ENCODE measurements at places on chromosomes 3 and 15.

GRCh38 chr3:141074529-141074928 is 23.4 kb downstream of the SPSB4 start:
- no peak for DNase-seq

GRCh38 chr15:92884436-92885223 is 15.5 kb upstream of the CHD2 start:
- DNase-seq: no peak

- no peak for DNase-seq
These were observed 6.7 kb downstream of the ZIC1 start for GRCh38 chr3:147415874-147416273.

DNA sequence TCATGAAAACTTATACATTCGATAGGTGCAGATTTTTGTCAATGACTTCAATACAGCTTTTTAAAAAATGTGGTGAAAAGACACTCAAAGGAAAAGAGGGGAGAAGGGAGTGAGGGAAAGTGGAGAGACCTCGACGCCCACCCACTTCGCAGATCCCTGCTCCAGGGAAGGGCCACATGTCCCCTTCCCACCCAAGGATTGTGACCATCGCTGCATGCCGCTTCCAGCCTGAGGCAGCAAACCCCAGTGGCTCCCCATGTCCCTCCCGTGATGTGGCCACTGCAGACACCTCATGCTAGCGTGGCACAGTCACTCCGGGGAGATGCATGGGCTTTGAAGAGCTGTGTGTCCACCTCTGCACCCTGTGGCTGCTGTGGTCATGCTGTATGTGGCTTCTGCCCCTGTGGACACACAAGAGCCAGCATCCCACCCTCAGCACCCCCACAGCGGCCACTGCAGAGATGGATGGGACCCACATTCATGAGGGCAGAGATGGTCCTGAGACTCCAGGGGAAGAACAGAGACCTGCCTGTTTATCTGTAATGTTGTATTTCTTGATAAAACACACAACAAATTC is 230.2 kb downstream of the OCA2 start:
- no peak for DNase-seq

- no peak for DNase-seq
These were observed 490.2 kb downstream of the IGSF11 start for GRCh38 chr3:118544458-118544857.

- DNase-seq: no peak
These were observed 7.2 kb downstream of the SH3BP5 start for GRCh38 chr3:15325228-15325627.

GRCh38 chr3:122947738-122948137 is 79.8 kb downstream of the SEMA5B start:
- no peak for DNase-seq

DNA sequence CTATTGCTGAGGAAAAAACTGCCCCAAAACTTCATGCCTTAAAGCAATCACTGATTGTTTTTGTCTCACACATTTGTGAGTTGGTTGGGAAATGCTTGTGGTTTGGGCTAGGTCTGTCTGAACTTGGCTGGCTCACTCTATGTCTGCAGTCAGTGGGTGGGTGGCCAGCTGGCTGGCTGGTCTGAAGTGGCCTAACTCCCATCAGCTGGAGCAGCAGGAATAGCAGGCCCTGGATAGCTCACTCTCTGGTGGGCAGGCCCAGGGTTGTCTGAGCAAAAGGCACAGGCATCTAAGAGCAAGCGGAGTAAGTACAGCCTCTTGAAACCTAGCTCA is 37.7 kb upstream of the PRR20G start:
- no peak for DNase-seq

DNA sequence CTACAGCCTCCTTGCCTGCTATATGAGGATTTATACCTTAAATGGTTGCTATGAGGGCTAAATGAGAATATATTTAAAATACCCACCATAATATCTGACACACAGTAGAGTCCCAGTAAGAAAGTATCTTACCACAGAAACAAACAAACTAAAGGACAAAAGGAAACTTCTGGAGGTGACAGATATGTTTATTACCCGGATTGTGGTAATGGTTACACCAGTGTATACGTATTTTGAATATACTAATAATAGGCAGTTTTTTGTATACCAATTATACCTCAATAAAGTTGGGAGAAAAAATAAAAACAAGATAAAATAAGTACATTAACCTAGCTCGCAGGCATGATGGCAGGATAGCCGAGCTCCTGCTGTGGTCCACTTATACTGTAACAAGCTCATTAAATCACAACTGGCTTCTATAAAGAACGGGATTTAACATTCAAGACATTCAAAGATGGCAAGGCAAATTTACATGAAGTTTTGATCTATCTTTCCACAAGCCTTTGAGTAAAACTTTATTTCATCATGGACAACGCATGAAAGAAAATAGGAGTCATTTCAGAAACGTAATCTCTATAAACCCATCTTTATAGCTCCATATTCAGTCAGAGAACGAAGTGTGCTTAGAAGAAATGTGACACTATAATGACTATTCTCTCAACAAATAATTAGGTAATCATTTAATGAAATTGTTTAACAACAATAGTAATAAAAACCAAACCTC is 1.5 kb downstream of the RPN1 start:
- DNase-seq: no peak

DNA sequence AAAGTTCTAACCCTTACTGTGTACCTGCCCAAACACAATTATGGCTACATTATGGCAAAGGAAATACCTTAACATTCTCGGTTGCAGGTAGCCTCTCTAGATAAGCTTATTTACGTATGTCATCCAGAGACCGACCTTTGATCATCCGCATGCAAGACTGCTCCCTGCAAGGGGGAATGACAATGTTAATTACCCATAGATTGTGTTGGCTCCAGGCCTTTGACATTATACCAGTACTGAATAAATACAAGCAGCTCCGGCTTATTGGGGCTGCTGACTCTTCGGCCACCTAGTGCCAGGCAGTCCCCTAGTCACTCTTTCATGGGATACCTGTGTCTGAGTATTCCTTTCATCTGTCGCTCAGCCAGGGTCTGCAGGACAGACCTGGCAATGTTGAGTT is 223.5 kb downstream of the DTWD1 start:
- no peak for DNase-seq

- DNase-seq: no peak
These were observed 7.7 kb upstream of the SCN10A start for GRCh38 chr3:38823722-38824121.

DNA sequence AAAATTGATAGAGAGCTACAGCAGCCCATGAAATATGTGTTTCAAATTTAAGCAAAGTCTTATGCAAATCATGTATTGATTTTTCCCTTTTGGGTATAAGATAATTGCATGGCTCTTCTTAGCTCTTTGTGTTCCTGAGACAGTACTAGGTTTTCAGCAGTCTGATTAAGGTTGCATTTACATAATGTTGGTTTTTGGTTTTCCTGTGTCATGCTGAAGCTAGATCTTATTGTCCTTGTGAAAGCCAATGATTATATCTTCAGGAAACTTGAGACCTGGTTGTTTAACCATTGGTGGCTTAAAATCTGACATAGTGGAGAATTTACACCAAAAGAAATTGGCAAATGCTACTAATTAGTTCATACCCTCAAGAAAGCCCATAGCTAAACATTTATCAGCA is 392.6 kb downstream of the ZPLD1 start:
- no peak for DNase-seq

DNA sequence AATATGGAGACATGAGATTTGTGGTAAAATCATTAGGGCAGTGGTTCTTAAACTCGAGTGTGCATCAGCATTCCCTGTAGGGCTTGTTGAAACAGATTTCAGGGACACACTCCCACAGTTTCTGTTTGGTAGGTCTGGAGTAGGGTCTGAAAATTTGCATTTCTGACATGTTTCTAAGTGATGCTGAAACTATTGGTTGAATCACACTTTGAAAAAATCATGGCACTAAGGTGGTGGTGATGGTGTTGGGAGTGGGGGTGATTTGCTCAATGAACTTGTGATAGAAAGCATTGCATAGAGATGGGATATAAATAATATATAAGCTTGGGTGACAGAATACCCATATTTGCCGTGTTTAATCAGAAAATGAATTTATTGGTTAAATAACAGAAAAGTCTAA is 11.3 kb downstream of the MITF start:
- no peak for DNase-seq

- no peak for DNase-seq
These were observed 13.0 kb downstream of the CPN2 start for GRCh38 chr3:194337965-194338753.

GRCh38 chr3:66553441-66554113 is 52.8 kb upstream of the LRIG1 start:
- no peak for DNase-seq

Data from stimulated activated CD8-positive, alpha-beta memory T cell treated with anti-CD3 and anti-CD28 coated beads, Interleukin-4, amount 100 ng/mL, for 24 hours (primary cell).